Head of caudate nucleus (tissue), 42 donors: ENCODE measurements at places on chromosomes 6 and 20.
A peak's percentile ranks its signal among the peaks of the same experiment; 100 is the strongest.

DNA sequence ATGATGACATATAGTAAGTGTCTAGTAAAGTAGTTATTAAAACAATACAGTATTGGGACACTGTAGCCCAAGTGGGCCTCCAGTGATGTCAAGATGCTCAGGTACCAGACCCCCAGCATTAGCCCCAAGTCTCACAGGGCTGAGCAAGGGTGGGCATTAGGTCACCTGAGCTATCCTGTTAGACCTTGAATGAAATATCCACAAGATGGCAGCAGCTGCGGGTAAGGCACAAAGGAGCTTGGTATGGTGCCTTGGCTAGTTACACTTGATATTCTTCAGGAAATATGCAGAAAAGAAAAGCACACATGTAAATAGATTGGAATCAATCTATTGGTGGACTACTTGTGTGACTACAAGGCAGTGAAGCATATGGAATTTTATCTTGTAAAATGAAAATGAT lies 701.8 kb upstream of the ADGRB3 start:
- no peak for DNase-seq

GRCh38 chr20:921068-921467 lies 4.9 kb upstream of the ANGPT4 start:
- DNase-seq, result no peak

DNA sequence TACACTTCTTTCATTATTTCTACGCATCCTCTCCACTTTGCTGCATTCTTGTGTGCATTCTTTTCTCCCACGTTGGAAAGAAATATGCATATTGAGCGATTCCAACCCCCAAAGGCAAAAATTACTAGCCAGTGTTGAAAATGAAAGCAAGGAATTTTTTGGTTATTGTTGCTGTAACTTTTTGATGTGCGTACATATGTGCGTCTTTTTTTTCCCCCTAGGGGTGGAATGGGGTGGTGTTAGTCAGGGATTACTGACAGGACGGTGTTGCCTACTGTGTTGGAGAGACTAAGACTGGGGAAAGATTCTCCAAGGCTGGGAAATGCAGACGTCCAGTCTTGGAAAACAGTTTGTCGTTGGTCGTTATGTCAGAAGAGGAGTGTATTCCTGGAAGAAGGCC lies 44.2 kb upstream of the ESR1 start:
- no peak for DNase-seq

DNA sequence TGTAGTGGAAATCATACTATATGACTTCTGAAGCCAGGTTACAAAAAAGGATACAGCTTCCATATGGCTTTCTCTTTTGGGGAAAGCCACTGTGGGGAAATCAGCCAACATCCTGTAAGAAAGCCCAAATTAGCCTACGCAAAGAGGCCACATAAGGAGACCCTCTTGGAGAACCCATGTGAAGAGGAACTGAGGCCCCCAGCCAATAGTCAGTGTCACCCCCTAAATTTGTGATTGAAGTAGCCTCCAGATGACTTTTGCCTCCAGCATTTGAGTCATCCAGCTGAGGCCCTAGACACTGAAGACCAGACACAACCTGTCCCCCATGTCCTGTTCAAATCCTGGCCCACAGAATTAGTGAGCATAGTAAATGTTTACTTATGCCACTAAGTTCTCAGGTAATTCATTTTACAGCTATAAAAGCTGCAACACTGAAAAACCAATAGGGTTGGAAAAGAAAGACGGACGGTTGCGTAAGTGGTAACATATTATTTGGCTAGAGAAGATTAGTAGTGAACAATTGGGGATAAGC lies 60.4 kb downstream of the HMGCLL1 start:
- DNase-seq, result no peak

- DNase-seq, result no peak
These were observed 61.5 kb downstream of the LYRM4 start for GRCh38 chr6:5199283-5199682.

GRCh38 chr6:56916849-56917551 lies 37.9 kb upstream of the BEND6 start:
- no peak for DNase-seq

DNA sequence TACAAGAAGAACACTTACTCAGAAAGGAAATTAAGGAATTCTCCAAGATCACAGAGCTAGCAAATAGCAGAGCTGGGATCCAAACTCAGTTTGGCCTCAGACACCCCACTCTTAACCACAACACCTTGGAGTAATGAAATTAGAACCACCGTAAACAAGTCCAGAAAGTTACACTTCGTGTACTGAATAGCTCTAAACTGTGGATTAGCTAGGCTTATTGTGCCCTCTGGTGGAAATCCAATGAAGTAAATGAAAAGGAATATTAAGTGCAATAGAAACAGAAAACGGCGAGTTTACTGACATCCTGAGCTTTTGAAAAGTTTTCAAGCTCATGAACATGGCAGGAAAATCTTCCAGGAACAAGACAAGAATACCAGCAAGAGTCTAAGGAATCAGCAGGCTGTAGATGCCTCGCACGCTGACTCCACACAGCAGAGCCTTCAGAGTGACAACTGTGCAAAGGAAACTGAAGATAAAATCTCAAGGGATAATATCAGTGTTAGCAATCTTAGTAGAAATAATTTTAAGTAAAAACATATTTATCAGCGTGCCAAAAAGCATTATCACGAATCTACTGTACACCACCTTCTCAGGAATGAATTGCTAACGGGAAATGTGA lies 34.6 kb downstream of the FBXO5 start:
- no peak for DNase-seq

GRCh38 chr6:4021854-4022695 lies 56.9 kb downstream of the FAM217A start:
- DNase-seq, result no peak

DNA sequence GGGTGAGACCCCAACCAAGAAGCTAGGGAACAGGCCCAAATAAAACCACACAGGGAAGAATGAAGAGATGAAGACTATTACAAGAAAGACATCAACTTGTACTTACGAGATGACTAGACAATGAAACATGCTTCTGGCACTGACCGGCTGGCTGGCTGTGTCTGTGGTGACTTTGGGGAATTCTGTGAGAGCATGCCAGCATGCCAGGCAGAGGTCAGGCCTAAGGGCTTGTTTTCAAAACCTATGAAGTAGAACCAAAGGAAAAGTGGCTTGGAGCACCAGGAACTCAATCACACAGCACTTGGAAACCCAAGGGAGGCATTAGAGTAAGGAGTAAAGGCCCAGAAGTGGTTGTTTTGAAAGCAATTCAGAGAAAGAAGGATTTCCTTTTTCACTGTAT lies 28.4 kb upstream of the GSTA3 start:
- no peak for DNase-seq

DNA sequence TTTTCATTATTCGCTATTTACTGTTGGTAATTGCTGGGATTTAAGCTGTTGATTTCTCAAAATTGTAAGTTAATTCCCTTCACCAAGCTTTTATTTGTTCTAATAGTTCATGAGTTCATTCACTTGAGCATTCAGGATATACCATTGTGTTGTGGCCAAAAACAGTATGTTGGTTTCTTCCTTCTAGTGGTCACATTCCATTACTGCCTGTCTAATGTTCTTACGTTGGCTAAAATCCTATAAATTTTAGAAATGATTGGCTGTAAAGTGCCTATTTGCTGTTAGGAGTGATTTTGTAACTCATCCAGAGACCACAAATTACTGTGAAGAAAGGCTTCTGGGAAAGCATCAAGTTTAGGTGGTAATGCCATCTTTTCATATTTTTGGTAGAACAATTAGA lies 76.3 kb downstream of the FARS2 start:
- DNase-seq, result no peak

GRCh38 chr6:168844821-168845609 lies 404.0 kb downstream of the SMOC2 start:
- no peak for DNase-seq

DNA sequence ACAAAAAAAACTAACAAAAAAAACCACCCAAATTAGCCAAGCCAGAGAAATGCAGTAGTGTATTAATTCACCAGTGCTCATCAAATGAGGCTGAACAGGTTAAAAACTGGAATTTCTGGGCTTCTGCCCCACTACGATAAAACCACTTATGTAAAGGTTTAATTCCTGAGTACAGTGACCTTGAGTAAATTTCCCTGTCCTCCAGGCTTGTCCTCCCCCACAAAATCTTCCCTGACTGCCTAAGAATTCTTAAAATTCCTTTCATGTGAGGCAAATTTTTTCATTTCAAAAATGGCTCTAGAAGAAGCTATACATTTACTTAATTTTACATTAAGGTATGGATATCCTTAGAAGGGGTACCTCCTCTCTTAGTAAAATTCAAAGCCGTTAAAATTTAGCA lies 80.1 kb upstream of the ID4 start:
- no peak for DNase-seq

GRCh38 chr20:35588397-35588796 lies 27.2 kb upstream of the SPAG4 start:
- no peak for DNase-seq

DNA sequence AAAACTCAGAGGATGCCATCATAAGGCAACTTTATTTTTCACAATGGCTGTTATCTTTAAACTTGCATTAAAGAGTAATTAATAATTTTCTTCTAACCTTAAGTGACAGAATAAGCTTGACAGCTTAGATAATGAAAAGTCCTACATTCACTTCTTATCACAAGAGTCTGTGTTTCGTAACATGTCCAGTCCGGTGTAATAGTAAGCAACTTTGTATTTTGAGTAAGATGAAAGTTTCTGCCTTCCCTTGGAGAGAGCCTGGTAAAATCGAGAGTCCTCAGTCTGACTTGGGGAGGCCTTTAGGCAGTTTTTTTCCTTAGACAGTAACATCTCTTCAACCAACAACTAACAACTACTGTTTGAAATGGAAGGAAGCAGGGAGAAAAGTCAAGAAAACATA lies 195.6 kb downstream of the GRM1 start:
- DNase-seq, result no peak

DNA sequence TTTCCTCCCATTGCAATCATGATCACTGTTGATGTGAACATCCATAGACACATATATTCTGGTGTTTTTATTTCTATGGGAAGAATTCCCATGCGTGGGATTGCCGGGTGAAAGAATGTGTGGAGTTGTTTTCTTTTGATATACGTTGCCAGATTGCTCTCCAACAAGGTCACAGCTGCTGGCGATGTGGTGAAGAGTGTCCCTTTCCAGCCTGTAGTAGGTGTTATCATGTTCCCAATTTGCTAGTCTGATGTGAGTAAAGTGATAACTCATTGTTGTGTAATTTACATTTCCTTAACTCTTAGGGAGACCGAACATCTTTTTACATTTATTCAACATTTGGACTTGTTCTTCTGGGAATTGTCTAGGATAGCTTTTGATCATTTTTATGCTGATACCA lies 14.5 kb upstream of the ELMO2 start:
- no peak for DNase-seq

DNA sequence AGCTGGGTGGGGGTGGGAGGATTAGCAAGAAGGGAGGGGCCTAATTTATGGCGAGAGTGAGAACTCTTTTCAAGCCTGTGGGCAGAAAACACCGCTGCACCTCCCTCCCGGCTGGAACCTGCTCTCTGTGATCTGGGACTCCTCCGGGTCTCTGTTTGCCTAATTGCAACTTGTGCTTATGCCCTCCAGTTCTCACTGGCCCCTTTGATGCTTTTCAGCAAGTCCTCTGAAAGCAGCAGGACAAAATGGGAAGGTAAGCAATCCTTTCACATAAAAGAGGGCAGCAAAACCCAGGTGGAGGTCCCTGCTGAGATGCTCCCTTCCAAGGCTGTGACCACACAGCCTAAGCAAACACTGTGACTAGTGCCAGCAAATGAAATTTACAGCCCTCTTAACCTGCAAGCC lies 523.0 kb upstream of the FLRT3 start:
- peak; percentile 25 for DNase-seq

DNA sequence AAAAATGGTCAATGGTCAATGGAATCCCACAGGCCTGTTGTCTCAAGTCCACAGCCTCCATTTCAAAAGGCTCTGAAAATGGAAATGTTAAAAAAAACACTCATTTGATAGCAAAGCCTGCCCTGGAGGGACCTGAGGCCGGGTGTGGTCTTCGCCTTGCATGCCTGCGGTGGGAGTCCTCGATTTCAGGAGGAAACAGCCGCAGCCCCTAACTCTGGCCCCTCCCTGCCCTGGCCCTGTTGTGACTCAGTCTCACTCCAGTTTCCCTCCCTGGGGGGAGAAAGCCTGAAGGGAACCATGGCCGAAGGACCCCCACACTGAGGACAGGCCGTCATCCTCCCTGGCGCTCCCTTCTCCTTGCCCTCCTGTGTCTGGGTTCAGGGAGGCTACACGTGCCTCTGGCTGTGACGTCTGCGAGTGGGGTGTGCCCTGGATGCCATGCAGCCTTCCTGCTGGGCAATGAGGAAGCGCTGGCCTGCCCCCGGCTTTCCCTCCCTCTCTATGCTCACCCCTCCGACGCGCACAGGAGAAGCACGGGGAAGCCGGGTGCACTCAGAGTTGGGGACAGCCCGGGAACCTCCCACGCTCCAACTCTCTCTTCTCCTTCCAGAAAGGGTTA lies 9.2 kb downstream of the BHLHE23 start:
- no peak for DNase-seq

GRCh38 chr6:111530667-111531066 lies 47.6 kb upstream of the REV3L start:
- DNase-seq, result no peak

DNA sequence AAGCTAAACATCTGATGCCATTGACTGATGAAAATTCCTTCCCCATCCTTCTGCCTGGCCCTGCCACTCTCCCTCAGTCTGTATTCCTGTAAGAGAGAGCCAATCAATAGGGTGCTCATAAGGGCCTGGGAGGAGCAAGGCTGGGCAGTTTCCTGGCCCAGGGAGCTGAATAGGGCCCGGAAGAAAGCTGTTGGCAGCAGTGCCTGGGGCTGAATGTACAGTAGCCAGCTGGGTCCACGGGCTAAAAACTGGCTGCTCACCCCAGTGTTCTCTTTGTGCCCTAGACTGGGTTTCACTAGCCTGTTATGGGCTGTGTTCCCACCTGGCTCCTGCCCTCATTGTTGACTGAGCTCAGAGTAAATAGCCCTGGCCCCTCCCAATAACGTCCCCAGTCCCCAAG lies 1.7 kb upstream of the WFDC2 start:
- peak; percentile 28 for DNase-seq

DNA sequence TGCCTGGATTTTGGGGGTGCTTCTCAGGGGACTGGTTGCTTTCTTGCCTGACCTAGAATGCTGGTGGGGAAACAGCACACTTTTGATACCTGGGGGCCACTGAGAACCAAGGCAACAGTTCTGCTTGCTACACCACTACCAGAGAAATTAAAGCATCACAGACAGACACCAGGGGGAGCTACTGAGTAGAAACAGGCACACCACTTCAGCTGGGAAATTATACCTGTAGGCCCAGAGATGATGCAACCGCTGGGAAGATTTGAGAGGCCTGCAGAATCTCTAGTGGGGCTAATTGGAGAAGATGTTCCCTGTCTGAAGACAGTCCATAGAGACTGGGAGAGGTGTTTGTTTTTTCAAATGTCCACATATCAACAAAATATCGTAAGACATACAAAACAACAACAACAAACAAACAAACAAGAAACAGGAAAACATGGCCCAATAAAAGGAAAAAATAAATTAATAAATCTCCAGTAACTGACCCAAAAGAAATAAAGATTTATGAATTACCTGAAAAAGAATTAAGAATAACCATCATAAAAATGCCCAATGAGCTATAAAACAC lies 129.4 kb upstream of the RIN2 start:
- DNase-seq, result no peak

DNA sequence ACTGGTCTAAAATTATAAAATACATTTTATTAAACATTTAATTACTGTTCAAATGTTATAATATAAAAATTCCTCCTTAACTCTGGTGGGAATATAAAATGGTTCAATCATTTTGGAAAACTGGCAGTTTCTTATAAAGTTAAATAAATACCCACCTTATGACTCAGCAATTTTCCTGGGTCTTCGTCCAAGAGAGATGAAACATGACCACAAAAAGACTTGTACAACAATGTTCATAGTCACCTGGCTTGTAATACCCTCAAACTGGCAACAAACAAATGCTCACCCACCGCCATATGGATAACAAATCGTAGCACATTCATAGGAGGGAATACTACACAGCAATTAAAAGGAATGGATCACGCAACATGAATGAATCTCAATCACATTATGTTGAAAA lies 66.0 kb upstream of the RIN2 start:
- DNase-seq, result no peak
